ENCODE measurements at places on chromosomes 3 and 15. TPM values are rescaled to one million over a fixed set of nuclear protein-coding genes. Genes with fewer than 3 reads are reported as not detected.

The CACNA2D3 gene
- total RNA-seq = not detected

The PLA2G4D gene
- total RNA-seq = not detected

The GRAMD2A gene
- total RNA-seq = not detected

DNA sequence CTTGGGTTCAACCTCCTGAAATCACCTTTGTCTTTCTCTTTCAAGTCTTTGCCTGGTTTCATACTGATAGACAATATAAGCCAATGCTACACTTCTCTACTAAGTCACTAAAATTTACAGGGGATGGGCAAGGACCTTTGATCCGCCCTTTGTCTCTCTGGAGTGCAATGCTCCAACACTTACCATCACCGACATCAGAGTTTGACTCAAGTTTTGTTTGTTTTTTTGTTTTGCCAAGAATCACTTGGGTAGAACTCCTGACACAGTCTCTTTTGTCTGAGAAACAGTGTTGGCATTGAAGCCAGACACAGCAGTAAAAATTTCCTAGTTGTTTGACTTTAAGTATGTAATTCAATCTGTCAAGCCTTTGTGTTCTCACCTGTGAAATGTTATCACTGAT lies 29.3 kb downstream of the NFKBIZ start:
- DNase-seq = no peak

GRCh38 chr3:194249323-194250097 lies 101.6 kb downstream of the CPN2 start:
- DNase-seq = no peak

The LRRIQ4 gene
- total RNA-seq = 0.15 TPM

DNA sequence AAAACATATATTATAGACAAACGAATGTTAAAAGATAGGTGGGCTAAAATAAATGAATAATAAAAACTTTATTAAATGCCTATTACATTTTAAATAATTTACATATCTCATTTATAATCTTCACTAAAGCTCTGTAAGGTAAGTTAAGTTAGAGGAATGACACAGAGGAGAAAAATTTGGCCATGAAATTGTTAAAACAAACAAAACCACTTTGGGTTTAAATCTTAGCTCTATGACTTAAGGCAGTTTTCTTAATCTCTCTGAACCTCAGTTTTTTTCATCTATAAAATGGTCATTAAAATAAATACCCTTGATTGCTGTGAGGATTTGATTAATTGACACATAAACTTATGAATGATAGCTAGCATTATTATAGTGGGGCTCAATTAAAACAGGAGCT lies 404.8 kb upstream of the ATP11B start:
- no peak for DNase-seq

GRCh38 chr3:100992231-100993012 lies 799 bp downstream of the ABI3BP start:
- DNase-seq = no peak

DNA sequence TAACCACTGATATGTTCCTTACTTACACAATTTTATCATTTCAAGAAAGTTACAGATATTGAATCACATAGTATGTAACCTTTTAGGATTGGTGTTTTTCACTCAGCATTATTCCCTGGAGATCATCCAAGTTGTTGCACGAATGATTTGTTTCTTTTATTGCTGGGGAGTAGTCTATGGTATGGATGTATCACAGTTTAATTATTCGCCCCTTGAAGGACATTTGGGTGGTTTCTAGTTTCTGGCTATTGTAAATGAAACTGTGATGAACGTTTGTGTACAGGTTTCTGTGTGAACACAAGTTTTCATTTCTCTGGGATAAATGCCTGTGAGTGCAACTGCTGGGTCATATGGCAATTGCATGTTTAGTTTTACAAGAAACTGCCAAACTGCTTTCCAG lies 68.8 kb downstream of the NMNAT3 start:
- DNase-seq = no peak

The NR2F2 gene
- total RNA-seq = 10.1 TPM

GRCh38 chr15:87604857-87605446 lies 651.6 kb downstream of the NTRK3 start:
- DNase-seq = no peak

The CTDSPL gene
- 0.13 TPM for total RNA-seq

GRCh38 chr3:101170806-101171558 lies 149.4 kb downstream of the IMPG2 start:
- no peak for DNase-seq

DNA sequence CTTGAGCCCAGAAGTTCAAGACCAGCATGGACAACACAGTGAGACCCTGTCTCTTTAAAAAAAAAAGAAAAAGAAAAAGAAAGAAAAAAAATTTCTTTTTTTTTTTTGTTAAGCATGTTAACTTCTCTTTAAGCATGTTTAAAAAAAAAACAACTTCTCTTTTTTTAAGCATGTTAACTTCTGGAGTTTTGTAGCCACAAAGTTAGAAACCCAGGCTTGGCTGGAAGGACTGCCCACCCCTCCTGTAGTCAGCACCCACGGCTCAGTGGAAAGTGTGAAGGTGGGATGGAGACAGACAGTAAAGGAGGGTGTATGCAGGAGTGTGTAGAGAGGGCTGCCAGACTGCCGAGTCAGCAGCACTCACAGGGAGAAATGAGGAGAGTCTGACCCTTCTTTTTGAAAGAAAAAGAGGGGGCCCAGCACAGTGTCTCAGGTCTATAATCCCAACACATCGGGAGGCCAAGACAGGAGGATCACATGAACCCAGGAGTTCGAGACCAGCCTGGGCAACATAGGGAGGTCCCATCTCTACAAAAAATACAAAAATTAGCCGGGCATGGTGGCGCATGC lies 33.2 kb downstream of the GOLGA8S start:
- DNase-seq = no peak

- DNase-seq = no peak
These were observed 708 bp downstream of the SEC22A start for GRCh38 chr3:123202451-123202850.

The PHLDB2 gene
- 0.90 TPM for total RNA-seq
